ENCODE measurements at places on chromosomes 13 and 19. TPM values are rescaled to one million over a fixed set of nuclear protein-coding genes. Genes with fewer than 3 reads are reported as not detected.
A peak's percentile ranks its signal among the peaks of the same experiment; 100 is the strongest.

The METTL21C gene
- total RNA-seq = not detected

The B3GNT3 gene
- 0.33 TPM for total RNA-seq

The TRAPPC6A gene
- total RNA-seq = 20.0 TPM

The WDR88 gene
- total RNA-seq = not detected

The AMER2 gene
- 0.17 TPM for total RNA-seq

The SLITRK6 gene
- total RNA-seq = 3.6 TPM

The RNASEH2B gene
- 48.4 TPM for total RNA-seq

The IRGC gene
- not detected for total RNA-seq

The GPR12 gene
- total RNA-seq = 0.17 TPM

The PRTN3 gene
- not detected for total RNA-seq

The NUP58 gene
- total RNA-seq = 33.8 TPM

GRCh38 chr19:19711934-19712828 is 20.7 kb downstream of the ZNF14 start:
- no peak overlapping the region for H3K27ac ChIP-seq
- no peaks in the 10 kb centered on the region for H3K4me1 ChIP-seq
- no peak overlapping the region for H3K4me3 ChIP-seq
- peaks cover 75% of the 10 kb centered on the region for H3K36me3 ChIP-seq
- no peak for DNase-seq

DNA sequence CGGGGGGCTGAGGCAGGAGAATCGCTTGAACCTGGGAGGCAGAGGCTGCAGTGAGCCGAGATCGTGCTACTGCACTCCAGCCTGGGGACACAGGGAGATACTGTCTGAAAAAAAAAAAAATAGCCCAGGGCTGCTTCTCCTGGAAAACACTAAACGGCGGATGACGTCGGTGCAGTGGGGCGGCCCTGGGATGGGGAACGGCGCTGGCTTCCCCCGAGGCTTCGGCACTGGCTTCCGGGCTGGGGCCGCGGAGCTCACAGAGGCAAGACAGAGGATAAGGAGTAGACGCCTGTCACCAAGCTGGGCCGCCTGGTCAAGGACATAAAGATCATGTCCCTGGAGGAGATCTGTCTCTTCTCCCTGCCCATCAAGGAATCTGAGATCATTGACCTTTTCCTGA is 5.0 kb downstream of the PRSS57 start:
- no peak overlapping the region for H3K27ac ChIP-seq
- H3K4me3 ChIP-seq = no peak overlapping the region
- no peaks in the 10 kb centered on the region for H3K27me3 ChIP-seq
- H3K4me1 ChIP-seq = no peaks in the 10 kb centered on the region
- no peak for DNase-seq

- no peaks in the 10 kb centered on the region for H3K4me1 ChIP-seq
- H3K4me3 ChIP-seq = no peak overlapping the region
- no peaks in the 10 kb centered on the region for H3K27me3 ChIP-seq
- H3K27ac ChIP-seq = no peak overlapping the region
- H3K36me3 ChIP-seq = peaks cover 97% of the 10 kb centered on the region
Observed at GRCh38 chr19:47071731-47072130, 23.3 kb upstream of the TMEM160 start.

GRCh38 chr13:83943530-83944279 is 61.4 kb upstream of the SLITRK1 start:
- no peak for DNase-seq
- H3K27me3 ChIP-seq = no peaks in the 10 kb centered on the region
- H3K27ac ChIP-seq = no peak overlapping the region
- no peaks in the 10 kb centered on the region for H3K36me3 ChIP-seq
- H3K4me1 ChIP-seq = no peaks in the 10 kb centered on the region

DNA sequence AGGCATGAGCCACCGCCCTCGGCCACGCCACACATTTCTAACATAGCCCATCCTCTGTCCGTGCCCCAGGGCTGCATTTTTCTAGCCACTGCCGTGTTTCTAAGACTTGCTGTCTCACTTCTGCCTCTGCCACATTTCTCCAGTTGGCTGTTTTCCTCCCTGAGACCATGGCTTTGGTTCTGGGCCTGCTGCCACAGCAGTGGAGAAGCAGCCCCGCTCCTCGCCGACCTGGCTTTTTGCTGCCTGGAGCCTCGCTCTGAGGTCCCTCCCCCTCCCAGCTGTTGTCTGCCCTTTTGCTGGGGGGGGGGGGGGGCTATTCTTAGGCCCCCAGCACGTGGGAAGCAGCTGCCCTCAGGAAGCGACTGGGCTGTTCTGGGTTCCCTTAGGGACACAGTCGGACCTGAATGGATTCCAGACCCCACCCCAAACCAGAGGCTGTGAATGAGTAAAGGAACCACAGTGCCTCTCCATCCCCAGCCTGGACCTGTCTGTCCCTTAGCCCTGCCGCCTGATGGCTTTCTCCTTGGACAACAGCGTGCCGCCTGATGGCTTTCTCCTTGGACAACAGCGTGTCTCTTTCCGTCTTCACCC is 3.3 kb downstream of the GYS1 start:
- no peak overlapping the region for H3K4me3 ChIP-seq
- peaks cover 38% of the 10 kb centered on the region for H3K4me1 ChIP-seq
- DNase-seq = no peak
- peaks cover 47% of the 10 kb centered on the region for H3K36me3 ChIP-seq

DNA sequence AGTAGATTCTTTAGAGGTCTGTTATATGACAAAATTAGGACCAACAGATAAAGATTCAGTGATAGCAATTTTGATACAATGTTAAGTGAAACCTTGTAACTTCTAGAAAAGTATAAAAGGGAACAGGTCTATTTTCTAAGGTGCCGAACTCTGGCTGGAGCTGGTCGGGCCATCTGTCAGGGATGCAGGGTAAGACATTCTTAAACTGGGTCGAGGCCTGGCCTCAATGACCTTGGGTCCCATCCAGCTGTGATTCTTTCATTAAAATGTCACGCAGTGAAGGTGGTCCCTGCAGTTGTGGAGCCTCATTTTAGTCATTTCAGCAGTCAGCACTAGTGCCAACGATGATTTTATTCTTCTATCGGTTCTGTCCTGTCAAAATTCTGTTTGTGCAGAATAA is 271.9 kb upstream of the SPRY2 start:
- no peaks in the 10 kb centered on the region for H3K4me1 ChIP-seq
- DNase-seq = no peak

- no peaks in the 10 kb centered on the region for H3K4me1 ChIP-seq
- H3K27ac ChIP-seq = no peak overlapping the region
- DNase-seq = no peak
- H3K36me3 ChIP-seq = no peaks in the 10 kb centered on the region
- H3K4me3 ChIP-seq = no peak overlapping the region
- no peaks in the 10 kb centered on the region for H3K27me3 ChIP-seq
Observed at GRCh38 chr13:36801035-36801434, 18.0 kb upstream of the RFXAP start.

DNA sequence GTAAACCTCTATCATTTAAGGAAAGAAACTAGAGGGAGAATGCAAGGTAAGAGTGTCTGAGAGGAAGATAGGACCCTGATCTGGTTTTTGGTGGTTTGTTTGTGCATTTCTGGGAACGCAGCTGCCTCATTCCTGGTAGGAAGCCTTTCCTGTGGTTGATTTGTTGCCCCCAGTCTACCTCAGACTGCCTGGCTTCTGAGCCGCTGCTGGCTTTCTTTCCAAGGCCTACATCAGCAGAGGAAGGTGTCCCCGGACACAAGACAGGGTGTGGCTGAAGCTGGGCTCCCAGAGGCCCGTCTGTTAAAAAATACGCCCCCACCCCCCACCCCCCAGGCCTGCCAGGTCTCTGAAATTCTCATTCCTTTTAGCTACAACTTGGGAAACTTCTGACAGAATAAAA is 42.6 kb downstream of the C13orf42 start:
- no peak overlapping the region for H3K27ac ChIP-seq
- no peak for DNase-seq
- H3K4me3 ChIP-seq = no peak overlapping the region

- no peak overlapping the region for H3K27ac ChIP-seq
- H3K27me3 ChIP-seq = peaks cover 12% of the 10 kb centered on the region
- no peaks in the 10 kb centered on the region for H3K4me1 ChIP-seq
Observed at GRCh38 chr19:30584090-30584489, 211.9 kb downstream of the ZNF536 start.

DNA sequence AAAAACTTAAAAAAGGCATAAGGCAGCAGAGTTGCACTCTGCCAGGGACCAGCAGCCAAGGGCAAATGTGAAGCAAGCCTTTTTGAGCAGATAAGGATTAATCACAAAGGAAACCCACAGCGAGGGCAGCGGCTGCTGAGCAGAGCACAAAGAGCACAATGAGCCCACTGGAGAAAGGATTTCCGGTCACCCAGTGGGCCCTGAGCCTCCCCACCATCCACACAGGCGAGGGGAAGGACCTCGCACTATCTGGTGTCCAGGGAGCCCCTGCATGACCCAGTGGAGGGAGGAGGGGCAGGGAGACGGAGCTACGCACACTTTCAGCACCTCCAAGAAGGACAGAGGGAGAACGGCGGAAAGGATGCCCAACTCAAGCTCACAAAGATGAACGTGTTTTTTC is 40.0 kb downstream of the COL4A1 start:
- H3K27me3 ChIP-seq = no peaks in the 10 kb centered on the region
- H3K27ac ChIP-seq = peak overlapping the region; percentile 59
- peaks cover 96% of the 10 kb centered on the region for H3K4me1 ChIP-seq
- H3K4me3 ChIP-seq = no peak overlapping the region

GRCh38 chr19:11168568-11168967 is 13.0 kb upstream of the SPC24 start:
- H3K4me1 ChIP-seq = peaks cover 43% of the 10 kb centered on the region
- DNase-seq = no peak
- no peak overlapping the region for H3K4me3 ChIP-seq
- H3K27me3 ChIP-seq = no peaks in the 10 kb centered on the region
- H3K36me3 ChIP-seq = peaks cover 86% of the 10 kb centered on the region

DNA sequence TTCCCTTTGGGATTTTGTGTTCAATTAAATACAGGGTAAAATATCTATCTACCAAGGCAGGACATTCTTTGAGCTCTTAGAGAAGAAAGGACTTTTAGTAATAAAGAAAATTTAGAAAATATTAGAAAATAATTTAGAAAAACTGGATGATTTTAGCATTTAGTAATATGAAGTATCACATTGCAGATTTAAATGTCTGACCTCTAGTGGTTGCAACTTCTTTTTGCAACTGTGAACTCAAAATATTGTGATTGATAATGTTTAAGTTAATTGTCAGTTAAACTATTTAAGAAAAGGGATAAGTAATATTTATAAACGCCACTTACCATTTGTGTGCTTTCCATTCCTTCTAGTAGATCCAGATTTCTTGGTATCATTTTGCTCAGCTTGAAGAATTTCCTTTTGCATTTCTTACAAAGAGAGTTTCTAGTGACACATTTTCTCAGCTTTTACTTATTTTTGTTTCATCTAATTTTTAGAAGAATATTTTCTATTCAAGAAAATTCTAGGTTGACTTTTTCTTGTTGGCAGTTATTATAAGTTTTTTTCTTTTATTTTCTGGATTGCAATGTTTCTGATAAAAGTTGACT is 10.3 kb upstream of the POSTN start:
- H3K36me3 ChIP-seq = no peaks in the 10 kb centered on the region
- H3K27ac ChIP-seq = no peak overlapping the region
- H3K4me3 ChIP-seq = no peak overlapping the region
- H3K4me1 ChIP-seq = no peaks in the 10 kb centered on the region
- no peak for DNase-seq

GRCh38 chr19:52638601-52639000 is 446 bp upstream of the ZNF83 start:
- H3K4me3 ChIP-seq = peak overlapping the region; percentile 75
- peak overlapping the region; percentile 68 for H3K27ac ChIP-seq
- no peak for DNase-seq
- peaks cover 16% of the 10 kb centered on the region for H3K36me3 ChIP-seq
- peaks cover 21% of the 10 kb centered on the region for H3K4me1 ChIP-seq
- no peaks in the 10 kb centered on the region for H3K27me3 ChIP-seq

GRCh38 chr13:97211300-97211699 is 10.8 kb upstream of the MBNL2 start:
- no peaks in the 10 kb centered on the region for H3K36me3 ChIP-seq
- no peak overlapping the region for H3K4me3 ChIP-seq
- H3K4me1 ChIP-seq = peaks cover 18% of the 10 kb centered on the region
- H3K27me3 ChIP-seq = no peaks in the 10 kb centered on the region
- H3K27ac ChIP-seq = peak overlapping the region; percentile 44
- DNase-seq = no peak

DNA sequence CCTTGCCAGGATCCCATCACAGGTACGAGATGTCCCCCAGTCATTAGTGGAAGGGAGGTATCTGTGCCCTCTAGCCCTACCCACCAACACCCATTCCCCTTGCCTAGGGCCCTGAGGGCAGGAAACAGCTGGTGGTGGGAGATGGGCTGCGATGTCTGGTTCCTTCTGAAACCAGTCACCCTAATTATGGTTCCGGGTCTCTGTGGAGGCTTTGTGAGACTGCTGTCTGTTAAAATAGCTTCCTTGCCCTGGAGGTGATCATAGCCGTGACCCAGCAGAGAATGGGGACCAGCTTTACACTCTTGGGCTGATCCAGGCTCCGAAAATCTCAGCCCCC is 5.5 kb downstream of the ALDH16A1 start:
- no peaks in the 10 kb centered on the region for H3K36me3 ChIP-seq
- no peak overlapping the region for H3K4me3 ChIP-seq
- DNase-seq = no peak
- H3K27me3 ChIP-seq = no peaks in the 10 kb centered on the region

DNA sequence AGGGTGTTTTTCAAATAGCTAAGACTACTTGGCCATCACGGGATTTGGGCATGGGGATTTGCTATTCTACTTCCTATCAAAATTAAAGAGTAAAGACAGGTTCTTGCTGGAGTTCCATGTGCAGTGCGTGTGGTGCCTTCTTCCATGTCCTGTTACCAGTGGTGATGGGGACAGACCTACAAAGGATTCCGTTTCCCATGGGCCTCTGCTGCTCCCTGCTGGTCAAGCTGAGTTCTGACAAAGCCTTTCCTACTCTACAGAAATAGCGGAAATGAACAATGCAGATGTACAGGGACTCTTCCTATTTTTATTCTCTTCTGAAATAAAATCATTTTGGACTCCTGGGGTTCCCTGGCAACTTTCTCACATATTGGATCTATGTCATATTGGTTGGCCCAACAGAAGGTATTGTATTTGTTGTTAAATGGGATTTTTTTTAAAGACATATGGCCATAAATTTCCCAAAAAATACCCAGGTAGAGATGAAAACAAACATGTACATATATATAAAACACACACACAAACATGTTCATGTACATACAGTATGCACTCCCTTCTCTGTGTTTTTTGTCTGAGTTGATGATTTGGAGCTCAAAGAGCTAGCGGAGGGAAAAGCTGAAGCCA is 90.5 kb upstream of the SLC15A1 start:
- peak; percentile 91 for DNase-seq
- no peaks in the 10 kb centered on the region for H3K27me3 ChIP-seq
- H3K36me3 ChIP-seq = no peaks in the 10 kb centered on the region

- peaks cover 65% of the 10 kb centered on the region for H3K4me1 ChIP-seq
- peaks cover 7% of the 10 kb centered on the region for H3K36me3 ChIP-seq
- DNase-seq = no peak
- no peak overlapping the region for H3K4me3 ChIP-seq
- H3K27ac ChIP-seq = peak overlapping the region; percentile 98
Observed at GRCh38 chr13:113860051-113860664, 3.7 kb downstream of the GAS6 start.

Data from esophagus muscularis mucosa (tissue), 4 donors.